ENCODE measurements at places on chromosomes 7 and 10.

DNA sequence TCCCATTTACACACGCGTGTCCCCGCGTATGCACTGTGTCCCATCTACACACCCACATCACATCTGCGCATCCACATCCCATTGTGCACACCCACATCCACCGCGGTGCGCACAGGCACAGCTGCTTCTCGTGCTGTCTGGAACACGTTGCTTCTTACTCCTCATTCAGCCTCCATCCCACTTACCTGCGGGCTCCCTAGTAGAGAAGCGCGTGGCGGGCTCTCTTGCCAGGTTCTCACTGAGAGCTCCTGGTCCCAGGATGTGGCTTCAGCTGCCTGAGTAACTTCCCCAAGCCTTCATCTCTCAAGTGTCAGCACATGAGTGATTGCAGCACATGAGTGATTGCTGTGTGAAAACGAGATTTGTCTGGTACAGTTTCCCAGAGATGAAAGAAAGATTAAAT is 117.8 kb downstream of the TRRAP start:
- DNase-seq: no peak

GRCh38 chr7:101941481-101942383 is 124.3 kb downstream of the CUX1 start:
- peak; percentile 35 for DNase-seq

DNA sequence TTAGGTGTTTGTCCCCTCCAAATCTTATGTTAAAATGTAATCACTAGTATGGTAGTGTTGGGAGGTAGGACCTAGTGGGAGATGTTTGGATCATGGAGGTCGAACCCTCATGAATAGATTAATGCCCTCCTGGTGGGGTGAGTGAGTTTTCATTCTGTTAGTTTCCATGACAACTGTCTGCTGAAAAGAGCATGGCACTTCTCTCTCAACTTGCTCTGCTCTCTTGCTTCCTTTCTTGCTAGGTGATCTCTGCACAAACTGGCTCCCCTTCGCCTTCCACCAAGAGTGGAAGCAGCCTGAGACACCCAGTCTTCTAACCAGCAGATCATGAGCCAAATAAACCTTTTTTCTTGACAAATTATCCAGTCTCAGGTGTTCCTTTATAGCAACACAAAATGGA is 853.9 kb downstream of the SORCS1 start:
- DNase-seq: no peak

DNA sequence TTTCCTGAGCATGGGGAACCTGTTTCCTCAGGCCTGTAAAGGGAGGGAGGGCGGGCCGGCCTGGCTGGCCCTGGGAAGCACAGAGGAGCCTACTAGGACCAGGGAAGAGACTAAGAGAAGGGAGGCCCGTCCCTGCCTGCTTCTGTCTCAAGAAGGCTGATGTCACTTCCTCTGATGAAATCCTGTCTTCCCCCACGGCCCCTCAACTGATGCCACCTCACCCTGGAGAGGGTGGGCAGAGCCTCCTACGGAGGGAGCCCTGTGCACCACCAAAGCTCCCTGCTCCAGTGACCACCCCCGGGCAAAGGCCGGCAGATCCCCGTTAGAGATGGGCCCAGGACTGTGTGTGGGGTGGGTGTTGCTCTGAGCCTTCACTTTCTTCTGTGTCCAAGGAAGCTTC is 1.0 kb upstream of the PILRA start:
- no peak for DNase-seq

DNA sequence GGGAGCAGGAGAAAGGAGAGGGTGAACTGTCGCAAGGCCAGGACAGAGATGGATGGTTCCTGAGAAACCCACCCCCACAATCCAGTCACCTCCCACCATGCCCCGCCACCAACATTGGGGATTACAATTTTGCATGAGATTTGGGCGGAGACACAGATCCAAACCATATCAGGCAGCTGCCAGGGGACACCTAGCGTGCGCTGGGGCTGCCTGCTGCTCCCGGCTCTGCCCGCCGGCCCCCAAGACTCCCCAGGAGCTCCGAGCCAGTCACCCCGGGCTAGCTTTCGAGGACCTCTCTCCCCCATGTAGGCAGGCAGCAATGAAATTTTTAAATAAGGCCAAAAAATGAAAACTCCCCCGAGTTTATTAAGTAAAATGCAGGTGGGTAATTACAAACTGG is 111.7 kb downstream of the UNCX start:
- no peak for DNase-seq

GRCh38 chr7:98354511-98355249 is 46.2 kb downstream of the BAIAP2L1 start:
- DNase-seq: peak; percentile 41

DNA sequence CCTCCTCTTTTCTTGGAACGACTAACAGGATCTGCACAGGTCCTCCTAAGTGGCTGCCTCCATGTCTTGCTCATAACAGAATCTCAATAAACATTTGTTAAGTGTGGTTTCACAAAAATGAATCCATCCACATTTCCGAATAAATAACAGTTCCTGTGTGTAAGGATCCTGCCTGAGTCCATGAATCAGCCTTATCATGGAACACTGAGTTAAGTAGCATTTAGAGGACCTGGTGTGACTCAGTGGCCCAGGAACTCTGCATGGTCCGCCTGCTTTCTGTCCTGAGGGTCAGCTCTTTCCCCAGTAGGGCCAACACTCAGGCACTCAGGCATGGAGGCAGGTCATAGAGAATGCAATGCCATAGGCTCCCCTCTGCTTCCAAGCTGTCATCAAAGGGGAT is 15.8 kb upstream of the C10orf90 start:
- DNase-seq: no peak

- no peak for DNase-seq
These were observed 396.2 kb downstream of the TYW1 start for GRCh38 chr7:67392596-67393438.

- DNase-seq: no peak
These were observed 95.4 kb downstream of the TAX1BP1 start for GRCh38 chr7:27835376-27835775.

DNA sequence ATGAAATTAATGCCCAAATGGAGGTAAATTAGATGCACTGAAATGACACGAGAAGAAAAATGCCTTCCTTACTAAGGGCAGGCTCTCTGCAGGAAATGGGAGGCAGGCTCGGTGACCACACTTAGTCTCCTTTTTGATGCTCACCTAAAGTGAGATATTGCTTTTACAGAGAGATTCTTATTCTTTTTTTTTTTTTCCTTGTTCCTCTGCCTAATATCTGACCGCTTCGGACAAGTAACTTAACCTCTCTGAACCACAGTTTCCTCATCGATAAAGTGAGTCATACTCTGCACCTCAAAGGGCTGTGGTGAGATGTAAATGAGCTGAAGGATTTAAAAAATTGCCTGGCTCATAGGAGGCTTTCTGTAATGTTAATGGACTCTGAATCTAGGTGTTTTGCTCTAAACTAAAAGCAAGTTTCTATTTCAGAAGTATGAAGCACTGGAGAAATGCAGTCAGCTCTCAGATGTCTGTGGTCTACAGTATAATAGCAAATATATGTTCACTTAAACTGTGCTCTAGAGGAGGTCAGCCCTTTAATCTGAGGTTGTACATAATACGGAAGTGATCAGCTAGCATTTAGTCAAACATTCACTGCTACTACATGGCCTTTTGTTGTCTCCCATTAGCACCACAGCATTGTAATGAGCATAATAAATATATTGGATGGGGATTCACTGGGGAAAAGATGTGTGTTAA is 23.2 kb downstream of the NKX2-3 start:
- no peak for DNase-seq

DNA sequence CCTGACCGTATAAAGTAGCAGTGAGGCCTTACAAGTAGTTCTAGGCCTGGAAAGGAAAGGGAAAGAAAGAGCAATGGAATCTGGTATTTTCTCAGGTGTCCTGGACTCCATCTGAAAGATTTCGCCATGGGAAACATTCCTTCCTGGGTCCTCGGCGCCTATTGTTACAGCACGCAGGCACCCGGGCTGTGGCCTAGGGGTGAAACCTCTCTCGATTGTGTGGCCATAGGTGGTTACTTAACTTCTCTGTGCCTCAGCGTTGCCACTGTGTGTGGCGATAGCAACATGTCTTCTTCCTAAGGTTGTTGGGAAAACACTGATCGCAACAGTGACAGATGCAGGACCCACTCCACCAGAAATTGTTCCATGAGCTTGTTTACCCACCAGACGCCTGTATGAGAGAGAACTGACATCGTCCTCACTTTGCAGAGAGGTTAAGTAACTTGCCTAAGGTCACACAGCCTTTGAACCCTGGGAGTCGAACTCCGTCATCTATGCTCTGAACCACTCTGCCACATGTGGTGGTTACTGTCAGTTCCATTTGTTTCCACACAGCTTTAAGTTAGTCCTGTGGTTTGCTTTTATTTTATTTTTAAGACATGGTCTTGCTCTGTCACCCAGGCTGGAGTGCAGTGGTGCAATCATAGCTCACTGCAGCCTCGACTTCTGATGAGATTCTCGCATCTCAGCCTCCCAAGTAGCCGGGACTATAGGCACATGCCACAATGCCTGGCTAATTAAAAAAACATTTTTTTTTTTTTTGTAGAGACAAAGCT is 73.4 kb downstream of the LHPP start:
- DNase-seq: no peak

GRCh38 chr10:102701272-102701671 is 12.9 kb downstream of the ARL3 start:
- no peak for DNase-seq

DNA sequence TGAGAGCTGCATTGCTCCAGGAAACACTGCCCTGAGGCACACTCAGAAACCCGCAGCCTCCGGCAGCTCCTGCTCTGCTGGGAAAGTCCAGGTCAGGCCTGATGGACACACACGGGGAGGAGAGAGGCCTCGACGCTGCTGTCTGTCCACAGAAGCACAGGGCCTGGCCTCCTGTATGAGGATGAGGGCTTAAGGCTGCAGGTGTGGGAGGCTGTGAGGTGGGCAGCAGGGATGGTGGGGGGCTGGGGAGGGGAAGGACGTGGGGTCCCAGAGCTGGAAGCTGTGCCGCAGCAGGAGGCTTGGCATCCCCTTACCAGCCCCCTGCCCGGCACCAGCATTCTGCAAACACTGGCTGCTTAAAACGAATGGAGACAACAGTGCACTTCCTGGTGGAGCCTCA is 186.2 kb downstream of the DNAJB6 start:
- no peak for DNase-seq

- no peak for DNase-seq
These were observed 7.0 kb upstream of the MYO1G start for GRCh38 chr7:44985900-44986217.

- DNase-seq: no peak
These were observed 247.0 kb downstream of the PRKG1 start for GRCh38 chr10:51321300-51321699.

DNA sequence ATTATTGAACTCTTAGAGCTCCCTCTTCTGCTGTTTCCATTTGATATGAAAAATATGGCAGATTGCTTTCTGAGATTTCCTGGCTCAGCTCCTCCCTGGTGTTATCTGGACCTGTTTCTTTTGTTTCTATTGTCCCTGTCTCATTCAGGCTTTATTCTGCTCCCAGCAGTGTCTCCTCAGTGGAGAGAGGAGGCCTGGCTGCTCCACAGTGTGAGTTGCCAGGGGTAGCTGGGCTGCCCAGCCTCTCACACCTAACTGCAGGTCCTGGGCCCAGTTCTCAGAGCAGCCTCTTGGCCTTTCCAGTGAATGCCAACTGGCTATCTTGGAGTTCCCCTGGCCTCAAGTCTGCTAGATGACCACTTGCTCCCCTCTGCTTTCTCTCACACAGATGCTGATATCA is 127.0 kb downstream of the VPS41 start:
- no peak for DNase-seq

DNA sequence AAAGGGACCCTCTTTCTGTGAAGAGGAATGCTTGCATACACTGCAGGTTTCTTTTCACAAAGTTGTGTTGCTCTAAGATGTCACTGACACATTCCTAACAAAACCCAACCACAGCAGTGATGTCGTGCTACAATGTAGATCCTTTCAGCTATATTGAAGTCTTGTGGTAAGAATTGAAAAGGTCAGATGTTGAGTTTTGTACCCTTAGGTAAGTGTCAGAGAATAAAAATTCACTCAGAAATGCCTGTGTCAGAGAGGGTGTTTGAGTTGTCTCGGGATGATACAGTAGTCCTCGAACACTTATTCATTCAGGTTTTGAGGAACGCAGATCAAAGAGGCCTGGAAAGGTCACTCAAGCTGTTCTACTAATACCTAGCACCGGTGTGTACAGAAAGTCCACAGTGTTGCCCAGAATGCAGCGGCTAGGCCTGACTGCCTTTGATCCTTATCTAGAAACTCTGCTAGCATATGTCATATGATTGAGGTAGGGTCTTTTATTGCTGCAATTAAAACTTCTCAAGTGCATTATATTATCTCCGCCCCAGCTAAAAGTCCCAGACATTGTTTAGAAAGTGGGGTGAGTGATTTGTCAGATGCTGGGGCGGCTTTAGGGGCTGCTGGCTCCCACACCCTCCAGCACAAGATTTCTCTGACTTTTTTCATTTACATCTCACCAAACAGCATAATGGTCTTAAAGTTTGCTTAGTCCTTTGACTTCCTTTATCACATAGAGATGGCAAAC is 26.0 kb downstream of the RNF32 start:
- no peak for DNase-seq

DNA sequence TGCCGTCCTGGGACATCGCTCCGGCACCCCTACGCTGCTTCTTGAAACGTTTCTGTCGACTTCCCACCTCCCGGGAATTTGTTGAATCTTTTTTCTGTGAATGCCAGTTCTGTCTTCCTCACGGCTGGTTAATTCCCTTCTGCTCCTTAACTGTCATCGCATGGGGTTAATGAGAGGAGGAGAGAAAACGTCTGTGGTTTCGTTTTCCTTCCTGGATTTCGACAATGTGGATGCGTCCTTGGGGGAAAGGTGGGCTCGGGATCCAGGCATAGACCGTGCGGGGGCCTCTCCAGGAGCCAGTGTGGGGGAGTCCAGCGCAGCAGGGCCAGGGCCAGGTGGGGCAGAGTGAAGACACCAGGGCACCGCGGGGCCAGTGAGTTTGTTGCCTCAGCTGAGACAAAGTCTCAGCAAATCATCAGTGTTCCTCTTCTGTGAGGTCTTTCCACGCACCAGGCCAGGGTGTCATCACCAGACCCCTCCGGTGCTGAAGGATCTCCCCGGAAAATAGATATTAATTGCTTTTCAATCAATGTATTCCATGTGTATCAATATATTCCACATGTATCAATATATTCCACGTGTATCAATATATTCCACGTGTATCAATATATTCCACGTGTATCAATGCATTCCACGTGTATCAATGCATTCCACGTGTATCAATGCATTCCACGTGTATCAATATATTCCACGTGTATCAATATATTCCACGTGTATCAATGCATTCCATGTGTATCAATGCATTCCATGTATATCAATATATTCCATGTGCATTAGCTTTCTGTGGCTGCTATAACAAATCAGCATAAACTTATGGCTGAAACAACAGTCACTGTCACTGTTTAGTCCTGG is 33.7 kb upstream of the CFAP46 start:
- DNase-seq: no peak

GRCh38 chr7:123771846-123772245 is 23.0 kb upstream of the WASL start:
- no peak for DNase-seq

- no peak for DNase-seq
These were observed 16.2 kb downstream of the MALSU1 start for GRCh38 chr7:23315366-23315765.

- no peak for DNase-seq
These were observed 238.5 kb upstream of the GALNT17 start for GRCh38 chr7:70893422-70893821.
